A549 (cell line): ENCODE measurements at places on chromosomes 2 and 18.

- peak; percentile 61 for DNase-seq
Observed at GRCh38 chr2:114754907-114755563, 312.6 kb downstream of the DPP10 start.

DNA sequence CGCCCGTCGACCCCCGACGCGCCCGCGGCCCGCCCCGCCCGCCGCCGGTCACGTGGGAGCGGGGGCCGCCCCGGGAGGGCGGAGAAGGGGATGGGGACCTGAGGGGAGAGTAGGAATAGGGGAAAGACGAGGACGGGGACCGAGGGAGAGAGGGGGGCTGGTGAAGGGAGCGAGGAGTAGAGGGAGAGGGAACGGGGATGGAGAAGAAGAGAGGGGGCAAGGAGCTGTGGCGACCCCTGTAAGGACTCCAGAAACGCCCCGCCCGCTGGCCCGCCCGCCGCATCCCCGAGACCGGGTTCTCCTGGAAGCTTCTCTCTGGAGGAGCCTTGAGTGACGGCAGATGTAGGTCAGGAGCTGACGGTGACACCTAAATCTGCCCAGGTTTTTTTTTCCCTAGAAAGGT, 615 bp downstream of the ADNP2 start:
- DNase-seq, result peak; percentile 26

- DNase-seq, result no peak
Observed at GRCh38 chr2:12126318-12126717, 379.9 kb downstream of the LPIN1 start.

- DNase-seq, result no peak
Observed at GRCh38 chr2:133652398-133652797, 84.1 kb upstream of the NCKAP5 start.

DNA sequence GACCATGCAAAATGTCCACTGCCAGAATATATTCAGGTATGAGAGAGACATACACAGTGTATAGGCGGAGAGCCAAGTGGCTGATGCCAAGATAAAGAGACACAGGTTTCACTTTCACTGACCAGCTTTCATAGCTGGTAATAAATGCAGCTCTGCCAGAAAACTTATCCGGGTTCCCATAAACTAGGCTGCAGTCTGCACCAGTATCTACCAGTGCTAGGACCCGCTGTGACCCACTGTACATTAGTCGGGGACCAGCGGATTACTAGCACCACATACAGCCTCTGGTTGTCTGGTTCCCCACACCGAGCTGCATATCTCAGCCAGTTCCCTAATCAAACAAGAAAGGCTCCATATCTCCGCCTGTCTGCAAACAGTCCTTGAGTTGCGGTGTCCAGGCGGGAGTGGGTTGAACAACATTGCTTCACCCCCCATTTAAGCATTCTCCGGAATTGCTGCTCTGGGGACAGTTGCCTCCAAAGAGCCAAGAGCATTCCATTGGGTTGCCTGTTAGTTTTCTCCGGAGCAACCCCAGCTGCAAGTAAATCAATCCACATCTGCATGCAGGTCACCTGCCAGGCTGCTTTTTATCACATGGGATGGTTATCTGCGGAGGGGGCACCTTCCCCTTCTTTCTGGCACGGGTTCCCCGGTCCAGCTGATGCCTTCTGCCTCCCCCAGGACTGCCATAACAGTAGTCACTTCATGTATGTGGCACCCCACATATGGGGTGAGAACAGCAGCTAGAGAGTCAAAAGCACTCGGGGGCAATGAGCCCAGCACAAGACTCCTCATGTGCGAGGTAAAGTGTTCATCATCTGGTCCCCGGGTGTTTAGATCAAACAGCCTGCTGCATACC, 18.0 kb upstream of the KLHL23 start:
- no peak for DNase-seq

DNA sequence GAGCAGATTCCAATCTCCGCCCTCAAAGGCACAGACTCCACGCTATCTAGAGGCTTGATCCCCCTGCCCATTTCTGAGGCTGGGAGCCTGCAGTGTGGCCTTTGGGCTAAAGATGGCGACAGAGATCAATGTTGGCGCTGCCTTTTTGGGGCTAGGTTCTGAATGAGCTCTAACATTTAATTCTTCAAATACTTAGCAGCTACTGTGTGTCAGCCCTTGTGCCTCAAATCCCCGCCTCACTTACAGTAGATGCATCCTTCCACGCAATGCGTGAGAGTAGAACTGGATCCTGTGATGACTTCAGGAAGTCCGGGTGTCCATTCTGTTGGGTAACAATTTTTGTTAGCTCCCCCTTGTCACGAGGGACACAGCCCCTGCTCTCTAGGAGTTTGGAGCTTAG, 12.4 kb downstream of the IL1F10 start:
- peak; percentile 32 for DNase-seq
